ENCODE measurements at places on chromosomes 7 and 10.

DNA sequence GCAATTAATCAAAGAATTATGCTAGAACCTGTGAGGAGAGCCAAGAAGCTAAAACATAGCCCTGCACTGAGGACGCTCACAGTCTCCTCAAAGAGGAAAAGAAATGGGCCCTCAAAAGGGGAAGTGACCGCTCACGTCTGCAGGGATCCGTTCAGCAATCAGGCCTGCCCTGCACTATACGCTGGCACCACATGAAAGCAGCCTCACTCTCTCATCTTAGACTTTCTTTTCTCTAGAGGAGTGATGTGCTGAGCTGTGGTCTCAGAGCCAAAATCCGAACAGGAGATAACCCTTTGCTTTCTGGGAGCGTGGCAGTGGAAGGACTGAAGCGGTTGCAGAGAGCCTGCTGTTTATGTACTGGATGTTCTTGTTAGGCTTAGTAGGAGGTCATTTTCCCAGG, 6.3 kb upstream of the IL2RA start:
- DNase-seq: no peak

DNA sequence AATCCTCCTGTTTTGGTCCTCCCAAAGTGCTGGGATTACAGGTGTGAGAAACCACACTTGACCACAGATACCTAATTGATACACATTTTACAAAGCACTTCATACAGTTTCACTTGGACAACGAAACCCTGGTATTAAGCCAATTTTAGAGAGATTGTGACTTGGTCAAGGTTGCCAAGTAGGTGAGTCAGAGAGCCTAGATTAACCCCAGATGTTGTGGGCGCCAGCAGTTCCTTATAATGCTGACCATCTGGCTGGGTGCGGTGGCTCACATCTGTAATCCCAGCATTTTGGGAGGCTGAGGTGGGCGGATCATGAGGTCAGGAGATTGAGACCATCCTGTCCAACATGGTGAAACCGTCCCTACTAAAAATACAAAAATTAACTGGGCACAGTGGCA, 4.9 kb upstream of the PHKG1 start:
- no peak for DNase-seq

GRCh38 chr10:112570585-112570984, 123.6 kb downstream of the VTI1A start:
- no peak for DNase-seq

GRCh38 chr10:77737608-77738007, 100.0 kb upstream of the KCNMA1 start:
- DNase-seq: no peak

- no peak for DNase-seq
Measured at GRCh38 chr10:86706401-86706841, 38.1 kb downstream of the LDB3 start.

DNA sequence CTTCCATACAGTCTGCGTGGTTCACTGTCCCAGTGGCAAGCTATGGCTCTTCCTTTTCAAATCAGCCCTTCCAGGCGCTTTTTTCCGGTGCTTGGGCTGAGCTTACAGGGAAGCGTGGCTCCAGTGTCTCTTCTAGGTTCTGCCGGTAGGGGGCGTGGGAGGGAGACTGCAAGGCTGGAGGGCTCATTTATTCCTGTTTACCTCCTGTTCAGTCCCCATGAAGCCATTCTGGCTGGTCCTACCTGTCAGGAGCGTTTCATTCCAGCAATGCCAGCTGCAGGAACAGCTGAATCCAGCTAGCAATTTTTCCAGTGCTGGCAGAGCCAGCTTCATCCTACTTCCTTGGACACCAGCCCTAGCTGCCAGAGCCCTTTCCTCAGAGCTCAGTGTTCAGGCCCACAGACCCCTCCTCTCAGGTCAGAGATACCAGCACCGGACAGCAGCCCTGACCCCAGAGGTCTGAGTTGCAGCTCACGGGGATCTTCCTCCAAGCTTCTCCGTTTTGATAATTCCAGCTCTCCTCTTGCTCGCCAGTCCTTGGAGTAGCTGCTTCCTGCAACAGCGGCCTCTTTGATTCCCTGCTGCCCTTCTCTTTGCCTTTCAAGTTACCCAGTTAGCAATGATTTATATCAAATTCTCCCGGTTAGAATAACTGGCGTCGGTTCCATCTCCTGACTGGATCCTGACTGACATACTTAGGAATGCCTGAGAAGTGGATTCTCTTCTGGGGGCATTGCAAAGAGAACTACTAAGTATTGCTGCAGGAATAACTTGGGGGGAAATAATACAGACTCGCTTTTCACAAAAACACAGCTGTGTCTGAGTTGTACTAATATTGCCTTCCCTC, 129.8 kb downstream of the FRMD4A start:
- DNase-seq: no peak

DNA sequence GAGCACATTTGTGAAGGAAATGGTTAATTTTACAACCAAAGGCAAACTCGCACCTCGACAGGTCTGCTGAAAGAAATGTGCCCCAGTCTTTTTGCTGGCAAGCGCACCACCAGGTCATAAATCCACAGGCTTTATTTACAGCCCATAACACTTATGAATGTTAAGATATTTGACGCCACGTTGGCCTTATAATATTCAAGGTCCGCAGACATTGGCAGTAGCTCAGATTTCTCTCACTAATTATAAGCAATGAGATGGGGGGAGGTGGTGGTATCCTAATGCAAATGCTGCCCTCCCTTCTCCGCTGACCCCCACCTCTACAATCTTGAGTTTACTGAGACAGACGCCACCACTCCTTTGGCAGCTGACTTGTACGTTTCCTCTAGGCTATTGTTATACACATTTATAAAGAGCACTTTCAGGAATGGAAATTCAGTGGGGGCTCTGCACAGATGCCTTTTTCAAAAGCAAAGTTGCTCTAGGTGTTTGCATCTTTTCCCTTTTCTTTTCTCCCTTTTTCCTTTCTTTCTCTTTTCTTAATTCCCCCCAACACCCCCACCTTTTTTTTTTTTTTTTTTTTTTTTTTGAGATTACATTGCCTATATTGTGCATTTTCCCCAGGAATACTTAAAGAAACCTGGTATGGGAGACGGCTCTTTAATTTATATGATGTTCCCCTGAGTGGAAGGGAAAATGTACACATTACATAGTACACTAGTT, 6.7 kb downstream of the TCF7L2 start:
- no peak for DNase-seq

GRCh38 chr10:78476844-78477243, 443.2 kb downstream of the RPS24 start:
- no peak for DNase-seq

- DNase-seq: no peak
Measured at GRCh38 chr7:2646680-2647571, 15.1 kb downstream of the TTYH3 start.

GRCh38 chr7:108142675-108143259, 12.6 kb upstream of the LAMB4 start:
- DNase-seq: no peak

GRCh38 chr7:5700391-5700985, 81.0 kb downstream of the RNF216 start:
- no peak for DNase-seq

DNA sequence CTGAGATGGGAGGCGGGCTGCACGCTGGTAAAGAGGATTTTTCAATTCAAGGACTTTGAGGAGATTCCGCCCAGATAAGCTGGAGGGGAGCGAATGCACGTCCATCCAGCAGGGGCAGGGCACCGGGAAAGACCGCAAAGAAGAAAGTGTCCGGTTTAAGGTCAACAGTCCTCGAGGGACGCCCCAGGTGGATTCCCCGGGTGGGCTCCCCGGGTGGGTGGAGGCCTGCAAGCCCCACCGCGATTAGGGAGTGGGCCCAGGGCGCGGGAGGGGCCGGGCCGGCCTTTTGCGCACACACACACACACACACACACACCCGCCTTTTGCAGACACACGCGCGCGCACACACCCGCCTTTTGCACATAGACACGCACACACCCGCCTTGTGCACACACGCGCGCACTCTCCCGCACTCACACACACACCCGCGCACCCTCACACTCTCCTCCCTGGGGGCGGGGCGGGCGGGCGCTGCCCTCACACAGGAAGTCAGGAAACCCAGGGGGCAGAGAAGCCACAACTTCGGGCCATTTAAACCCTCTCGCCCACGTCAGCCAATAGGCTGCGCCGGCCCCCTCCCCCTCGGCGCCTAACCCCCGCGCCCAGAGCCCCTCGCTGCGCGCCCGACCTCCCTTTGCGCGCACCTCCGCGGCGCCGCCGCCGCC, 615 bp downstream of the ARHGAP12 start:
- DNase-seq: peak; percentile 10

GRCh38 chr10:21281765-21282484, 243.6 kb downstream of the SKIDA1 start:
- no peak for DNase-seq

- DNase-seq: no peak
Measured at GRCh38 chr10:114967071-114967470, 29.1 kb downstream of the TRUB1 start.

DNA sequence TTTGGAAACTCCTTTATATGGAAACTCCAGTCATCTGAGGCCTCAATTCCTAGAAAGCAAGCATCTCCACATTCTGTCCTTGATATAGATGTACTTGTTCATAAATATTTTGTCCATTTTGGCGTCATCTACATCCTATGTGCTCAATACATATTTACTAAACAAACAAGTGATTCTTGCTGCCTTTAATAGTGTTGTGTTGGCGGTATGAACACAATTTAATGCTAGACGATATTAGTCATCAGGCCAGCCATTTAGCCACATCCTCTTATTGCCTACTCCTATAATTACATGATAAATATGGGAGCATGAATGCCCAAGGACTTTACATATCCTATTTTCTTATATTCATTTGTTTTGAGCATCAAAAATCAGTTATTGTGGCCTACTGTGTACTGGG, 18.5 kb upstream of the IFRD1 start:
- no peak for DNase-seq

GRCh38 chr10:69879634-69880257, 78.0 kb downstream of the COL13A1 start:
- DNase-seq: no peak

GRCh38 chr7:69199661-69200060, 398.6 kb upstream of the AUTS2 start:
- DNase-seq: no peak

- DNase-seq: no peak
Measured at GRCh38 chr7:44046321-44047061, 2.0 kb downstream of the DBNL start.

GRCh38 chr10:92450896-92451295, 123.0 kb downstream of the IDE start:
- DNase-seq: no peak

DNA sequence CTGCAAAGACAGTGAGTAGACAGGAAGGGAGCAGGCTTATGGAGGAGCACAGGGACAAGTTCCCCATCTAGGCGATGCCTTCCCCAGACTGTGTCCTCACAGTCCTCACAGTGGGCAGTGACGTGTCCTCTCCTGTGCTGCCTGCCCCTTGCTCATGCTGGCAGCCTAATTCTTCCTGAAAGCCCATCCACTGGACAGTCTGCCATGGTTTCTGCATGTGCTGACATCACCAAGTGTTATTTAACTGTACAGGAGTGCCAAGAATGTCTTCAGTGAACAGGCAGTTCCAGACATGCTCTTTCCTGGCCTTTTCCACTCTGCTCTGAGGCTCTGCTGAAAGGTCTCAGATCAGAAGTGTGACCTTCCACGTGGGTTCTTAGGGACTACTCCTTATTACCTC, 54.1 kb downstream of the ZNF248 start:
- DNase-seq: no peak

DNA sequence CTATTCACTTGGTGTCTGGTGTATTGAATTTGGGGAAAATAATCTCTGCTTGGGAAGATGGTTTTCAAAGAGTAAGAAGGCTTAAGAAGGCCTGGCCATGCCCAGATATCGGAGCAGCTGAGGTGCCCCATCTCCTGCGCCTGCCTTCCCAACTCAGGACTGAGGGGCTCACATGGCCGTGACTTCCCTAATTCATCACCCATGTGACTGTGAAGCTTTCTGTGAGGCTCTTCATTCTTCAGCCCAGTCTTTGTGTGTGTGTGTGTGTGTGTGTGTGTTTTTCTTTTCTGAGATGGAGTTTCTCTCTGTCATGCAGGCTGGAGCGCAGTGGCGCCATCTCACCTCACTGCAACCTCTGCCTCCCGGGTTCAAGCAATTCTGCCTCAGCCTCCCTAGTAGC, 53.2 kb downstream of the PROSER2 start:
- no peak for DNase-seq

DNA sequence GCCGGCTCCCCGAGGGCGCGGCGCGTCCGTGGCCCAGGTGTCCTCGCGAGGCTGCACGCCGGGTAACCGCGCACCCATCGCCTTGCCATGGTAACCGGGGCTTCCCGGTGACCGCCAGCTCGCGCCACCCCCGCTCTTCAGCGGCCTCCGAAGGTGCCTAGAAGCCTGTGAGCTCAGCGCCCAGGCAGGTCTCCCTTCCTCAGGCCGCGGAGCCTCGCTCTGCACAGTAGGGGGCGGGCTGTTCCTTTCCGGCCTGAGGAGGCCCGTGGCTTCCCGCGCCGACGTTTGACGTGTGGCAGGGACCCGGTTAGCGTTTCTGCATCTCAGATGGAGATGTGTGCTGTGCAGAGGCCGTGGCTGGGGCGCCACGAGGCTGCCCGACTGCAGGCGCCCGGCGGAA, 117.1 kb downstream of the DYNC2I1 start:
- peak; percentile 17 for DNase-seq

DNA sequence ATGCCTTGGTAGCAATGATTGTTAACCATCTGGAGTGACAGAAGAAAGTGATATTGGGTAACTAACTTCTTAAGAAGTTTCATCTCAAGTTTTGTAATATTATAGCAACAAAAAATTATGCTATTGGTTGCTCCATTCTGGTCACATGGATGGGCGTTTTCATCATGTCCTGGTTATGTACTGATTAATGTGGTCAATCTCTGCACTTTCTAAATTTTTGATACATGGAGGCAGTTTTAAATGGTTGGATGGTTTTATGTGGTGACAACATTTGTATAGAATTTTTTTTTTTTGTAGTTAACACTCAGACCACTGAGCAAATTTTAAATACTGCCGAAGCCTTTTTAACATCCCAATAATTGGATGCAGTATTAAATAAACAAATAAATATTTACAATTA, 55.2 kb upstream of the CCAR1 start:
- no peak for DNase-seq

DNA sequence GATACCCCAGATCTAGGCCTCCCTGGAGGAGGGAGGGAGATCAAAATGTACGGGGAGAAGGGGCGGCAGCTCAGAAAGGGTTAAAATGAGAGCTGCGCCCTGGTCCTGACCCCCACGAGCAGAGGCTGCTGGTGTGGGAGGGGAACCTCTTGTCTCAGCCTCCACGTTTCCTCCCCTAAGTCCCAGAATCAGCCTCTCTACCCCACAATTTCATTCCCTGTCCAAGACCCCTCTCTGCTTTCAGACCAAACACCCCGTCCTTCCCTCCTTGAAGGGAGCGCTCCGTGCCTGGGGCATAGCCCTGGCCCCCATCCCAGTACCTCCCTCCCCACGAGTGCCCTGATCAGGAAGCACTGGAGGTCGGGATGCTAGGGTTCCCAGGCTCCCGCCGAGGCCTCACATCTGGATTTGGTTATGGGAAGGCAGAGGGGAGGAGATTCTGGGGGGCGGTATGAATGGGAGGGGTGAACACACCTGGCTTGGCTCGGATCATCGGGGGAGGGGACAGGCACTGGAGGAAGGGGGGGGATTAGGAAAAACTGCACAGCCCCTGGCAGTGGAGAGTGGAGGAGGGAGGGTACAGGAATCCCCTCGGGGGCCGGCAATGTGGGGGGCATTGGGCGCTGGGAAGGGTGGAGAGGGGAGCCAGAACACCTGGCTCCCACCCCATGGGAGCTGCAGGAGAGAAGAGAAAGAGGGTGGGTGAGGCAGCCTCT, 2.7 kb downstream of the EPHB4 start:
- no peak for DNase-seq

GRCh38 chr10:930625-931325, 730 bp downstream of the LARP4B start:
- no peak for DNase-seq

GRCh38 chr7:111840528-111840927, 278.2 kb upstream of the IMMP2L start:
- no peak for DNase-seq
